Kidney (tissue), 22 donors: ENCODE measurements at places on chromosomes 6 and 20. TPM values are rescaled to one million over a fixed set of nuclear protein-coding genes. Genes with fewer than 3 reads are reported as not detected.
A peak's percentile ranks its signal among the peaks of the same experiment; 100 is the strongest.

FUT9 gene
- polyA plus RNA-seq: 0.06 TPM

EMILIN3 gene
- 0.32 TPM for polyA plus RNA-seq

- DNase-seq: no peak
- H3K27ac ChIP-seq: no peak overlapping the region
- no peaks in the 10 kb centered on the region for H3K36me3 ChIP-seq
- no peak overlapping the region for H3K4me3 ChIP-seq
- no peaks in the 10 kb centered on the region for H3K4me1 ChIP-seq
These were observed 33.9 kb upstream of the RNGTT start for GRCh38 chr6:88997327-88997726.

DNA sequence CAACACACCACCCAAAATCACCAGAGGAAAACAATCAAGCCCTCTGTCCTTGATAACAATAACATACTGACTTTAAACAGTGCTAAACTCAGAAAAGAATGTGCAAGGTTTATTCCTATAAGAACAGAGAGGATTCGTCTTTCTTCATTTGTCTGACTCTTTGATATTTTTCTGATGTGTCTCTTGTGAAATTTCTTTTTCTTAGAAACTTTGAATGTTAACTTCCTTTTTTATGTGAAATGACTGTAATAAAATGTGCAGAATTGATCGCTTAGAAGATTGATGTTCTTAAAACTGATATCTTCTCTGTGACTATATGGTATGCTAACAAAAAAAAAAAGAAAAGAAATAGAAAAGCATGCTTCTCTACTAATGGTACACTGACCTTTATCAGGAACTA, 947.4 kb upstream of the CITED2 start:
- no peak overlapping the region for H3K27ac ChIP-seq
- H3K36me3 ChIP-seq: no peaks in the 10 kb centered on the region
- H3K4me1 ChIP-seq: peaks cover 12% of the 10 kb centered on the region
- no peaks in the 10 kb centered on the region for H3K27me3 ChIP-seq

- no peaks in the 10 kb centered on the region for H3K27me3 ChIP-seq
- H3K27ac ChIP-seq: no peak overlapping the region
- no peak for DNase-seq
- peaks cover 17% of the 10 kb centered on the region for H3K4me1 ChIP-seq
These were observed 53.1 kb upstream of the ARMC2 start for GRCh38 chr6:108795122-108795521.

CDSN gene
- polyA plus RNA-seq: not detected

GTSF1L gene
- polyA plus RNA-seq: not detected

DNA sequence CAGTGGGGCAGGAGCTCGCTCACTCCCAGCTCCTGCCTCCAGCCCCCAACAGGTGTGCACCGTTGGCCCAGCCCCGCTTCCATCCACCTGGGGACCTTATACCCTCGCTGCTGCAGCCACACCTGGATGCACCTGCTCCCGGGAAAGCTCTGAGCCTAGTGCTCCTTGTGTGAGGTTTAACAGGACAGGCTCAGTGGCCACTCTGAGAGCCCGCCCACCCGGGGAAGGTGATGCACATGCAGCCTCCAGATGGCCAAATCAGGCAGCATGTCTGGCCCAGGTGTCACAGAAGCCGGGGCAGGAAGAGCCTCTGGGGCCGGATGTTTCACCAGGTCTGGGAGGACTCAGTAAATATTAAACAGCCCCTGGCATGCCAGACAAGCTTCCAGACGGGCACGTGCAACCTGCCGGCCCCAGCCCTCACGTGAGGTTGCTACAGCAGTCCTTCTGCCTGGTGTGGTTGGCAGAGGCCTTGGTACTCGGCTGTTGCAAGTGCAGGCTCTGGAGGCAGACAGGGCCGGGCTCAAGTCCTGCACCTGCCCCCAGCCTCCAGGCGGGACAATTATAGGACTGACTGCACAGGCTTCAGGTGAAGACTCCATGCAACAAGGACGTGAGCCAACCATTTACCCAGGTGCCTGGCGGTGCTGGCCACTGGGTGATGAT, 66.9 kb downstream of the RIPOR3 start:
- H3K4me1 ChIP-seq: peaks cover 3% of the 10 kb centered on the region
- H3K27ac ChIP-seq: no peak overlapping the region
- no peaks in the 10 kb centered on the region for H3K27me3 ChIP-seq
- no peak overlapping the region for H3K4me3 ChIP-seq

HEBP2 gene
- 62.6 TPM for polyA plus RNA-seq

SAMD3 gene
- polyA plus RNA-seq: 1.1 TPM

GPR31 gene
- polyA plus RNA-seq: not detected

SLC17A2 gene
- polyA plus RNA-seq: 0.54 TPM

GRCh38 chr6:3841711-3842565, 7.2 kb upstream of the FAM50B start:
- H3K4me1 ChIP-seq: peaks cover 11% of the 10 kb centered on the region
- DNase-seq: no peak
- no peak overlapping the region for H3K4me3 ChIP-seq

SLA2 gene
- 0.24 TPM for polyA plus RNA-seq

GRCh38 chr20:61934716-61935530, 130.8 kb downstream of the TAF4 start:
- no peak overlapping the region for H3K27ac ChIP-seq
- no peaks in the 10 kb centered on the region for H3K36me3 ChIP-seq
- H3K4me1 ChIP-seq: no peaks in the 10 kb centered on the region
- H3K27me3 ChIP-seq: no peaks in the 10 kb centered on the region
- no peak overlapping the region for H3K4me3 ChIP-seq

DNA sequence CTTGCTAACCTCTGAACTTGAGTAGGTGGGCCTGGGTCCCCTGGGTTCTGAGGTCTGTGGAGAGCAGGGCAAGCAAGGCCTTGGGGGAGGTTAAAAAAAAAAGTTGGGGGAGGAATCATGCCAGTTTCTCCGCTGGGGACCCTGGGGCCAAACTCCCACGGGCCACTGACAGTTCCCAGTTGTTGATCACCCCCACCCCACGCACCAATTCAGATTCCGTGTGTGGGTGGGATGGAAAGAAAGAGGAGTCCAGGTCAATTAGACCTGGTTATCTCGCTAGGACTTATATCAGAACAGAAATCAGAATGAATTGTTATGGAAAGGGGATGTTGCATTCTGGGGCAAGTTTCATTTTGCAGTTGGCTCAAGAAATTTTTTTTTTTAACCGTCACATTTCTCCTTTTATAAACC, 46.7 kb upstream of the SUPT3H start:
- no peaks in the 10 kb centered on the region for H3K36me3 ChIP-seq
- peaks cover 16% of the 10 kb centered on the region for H3K27me3 ChIP-seq
- no peaks in the 10 kb centered on the region for H3K4me1 ChIP-seq

GRCh38 chr20:53623454-53624211, 30.0 kb upstream of the ZNF217 start:
- peak overlapping the region; percentile 96 for H3K27ac ChIP-seq
- peaks cover 27% of the 10 kb centered on the region for H3K4me1 ChIP-seq
- peak; percentile 62 for DNase-seq

- H3K4me3 ChIP-seq: no peak overlapping the region
- no peak for DNase-seq
- H3K27ac ChIP-seq: no peak overlapping the region
- H3K36me3 ChIP-seq: no peaks in the 10 kb centered on the region
- no peaks in the 10 kb centered on the region for H3K27me3 ChIP-seq
These were observed 7.6 kb upstream of the SERPINB6 start for GRCh38 chr6:2978923-2979322.

DNA sequence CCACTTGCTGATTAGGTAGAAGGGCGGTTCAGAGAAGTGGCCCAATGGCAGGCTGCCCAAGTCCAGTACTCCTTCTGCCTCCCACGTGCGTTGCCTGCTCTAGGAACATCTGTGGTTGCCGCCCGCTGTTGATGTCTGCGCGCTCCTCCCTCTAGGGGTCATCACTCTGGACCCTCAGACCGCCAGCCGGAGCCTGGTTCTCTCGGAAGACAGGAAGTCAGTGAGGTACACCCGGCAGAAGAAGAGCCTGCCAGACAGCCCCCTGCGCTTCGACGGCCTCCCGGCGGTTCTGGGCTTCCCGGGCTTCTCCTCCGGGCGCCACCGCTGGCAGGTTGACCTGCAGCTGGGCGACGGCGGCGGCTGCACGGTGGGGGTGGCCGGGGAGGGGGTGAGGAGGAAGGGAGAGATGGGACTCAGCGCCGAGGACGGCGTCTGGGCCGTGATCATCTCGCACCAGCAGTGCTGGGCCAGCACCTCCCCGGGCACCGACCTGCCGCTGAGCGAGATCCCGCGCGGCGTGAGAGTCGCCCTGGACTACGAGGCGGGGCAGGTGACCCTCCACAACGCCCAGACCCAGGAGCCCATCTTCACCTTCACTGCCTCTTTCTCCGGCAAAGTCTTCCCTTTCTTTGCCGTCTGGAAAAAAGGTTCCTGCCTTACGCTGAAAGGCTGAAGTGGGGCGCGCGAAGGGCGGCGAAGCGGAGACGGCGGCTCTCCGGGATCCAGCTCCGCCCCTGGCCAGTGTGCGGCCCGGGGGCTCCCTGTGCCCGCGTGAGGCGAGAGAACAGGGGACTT, 8.5 kb downstream of the TRIM15 start:
- peaks cover 18% of the 10 kb centered on the region for H3K27me3 ChIP-seq
- no peaks in the 10 kb centered on the region for H3K4me1 ChIP-seq
- H3K27ac ChIP-seq: no peak overlapping the region
- peak; percentile 53 for DNase-seq

FAM184A gene
- polyA plus RNA-seq: 9.0 TPM

ENPP3 gene
- polyA plus RNA-seq: 2.5 TPM

DNA sequence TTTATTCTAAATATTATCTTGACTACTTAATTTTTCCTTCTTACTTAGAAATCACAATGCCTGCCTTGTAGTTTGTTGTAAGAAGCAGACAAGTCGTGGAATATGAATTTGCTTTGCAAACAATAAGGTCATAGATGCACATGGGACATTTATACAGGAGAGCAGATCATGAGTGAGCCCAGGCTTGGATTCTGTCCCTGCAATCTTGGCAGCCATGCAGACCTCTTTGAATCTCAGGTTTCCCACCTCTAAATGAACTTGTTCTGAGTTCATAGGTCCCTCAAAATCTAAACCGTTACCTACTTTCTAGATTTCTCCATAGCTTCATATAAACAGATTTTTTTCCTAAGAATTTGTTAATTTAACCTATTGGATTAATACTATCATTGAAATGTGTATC, 19.5 kb downstream of the KIAA0408 start:
- H3K27me3 ChIP-seq: no peaks in the 10 kb centered on the region
- H3K4me1 ChIP-seq: no peaks in the 10 kb centered on the region
- no peak overlapping the region for H3K27ac ChIP-seq
- DNase-seq: no peak

UBD gene
- polyA plus RNA-seq: 16.9 TPM

KCNK16 gene
- polyA plus RNA-seq: not detected

- H3K27me3 ChIP-seq: no peaks in the 10 kb centered on the region
- H3K36me3 ChIP-seq: no peaks in the 10 kb centered on the region
These were observed 46.9 kb upstream of the DTNBP1 start for GRCh38 chr6:15709651-15710269.

AKAP7 gene
- polyA plus RNA-seq: 7.9 TPM

C6orf15 gene
- not detected for polyA plus RNA-seq

GRCh38 chr6:25697537-25698340, 45.7 kb downstream of the SCGN start:
- no peaks in the 10 kb centered on the region for H3K27me3 ChIP-seq
- no peaks in the 10 kb centered on the region for H3K4me1 ChIP-seq
- H3K36me3 ChIP-seq: no peaks in the 10 kb centered on the region
- H3K27ac ChIP-seq: no peak overlapping the region
- DNase-seq: no peak
- H3K4me3 ChIP-seq: no peak overlapping the region

GRCh38 chr6:111207141-111207858, 120.0 kb downstream of the SLC16A10 start:
- H3K4me1 ChIP-seq: peaks cover 3% of the 10 kb centered on the region
- no peak overlapping the region for H3K4me3 ChIP-seq
- DNase-seq: no peak
- no peak overlapping the region for H3K27ac ChIP-seq
- H3K27me3 ChIP-seq: no peaks in the 10 kb centered on the region
- H3K36me3 ChIP-seq: no peaks in the 10 kb centered on the region

GRCh38 chr6:146548898-146549374, 5.3 kb downstream of the RAB32 start:
- no peaks in the 10 kb centered on the region for H3K27me3 ChIP-seq
- no peaks in the 10 kb centered on the region for H3K36me3 ChIP-seq
- H3K4me3 ChIP-seq: no peak overlapping the region
- H3K27ac ChIP-seq: no peak overlapping the region
- H3K4me1 ChIP-seq: peaks cover 7% of the 10 kb centered on the region

ARMH2 gene
- polyA plus RNA-seq: not detected

GRCh38 chr6:16398587-16398986, 160.2 kb downstream of the GMPR start:
- no peak overlapping the region for H3K27ac ChIP-seq
- no peak for DNase-seq
- H3K36me3 ChIP-seq: no peaks in the 10 kb centered on the region
- no peaks in the 10 kb centered on the region for H3K4me1 ChIP-seq

IRF4 gene
- polyA plus RNA-seq: not detected

TAAR2 gene
- not detected for polyA plus RNA-seq

SLC16A10 gene
- 5.9 TPM for polyA plus RNA-seq

OR12D3 gene
- polyA plus RNA-seq: not detected

DNA sequence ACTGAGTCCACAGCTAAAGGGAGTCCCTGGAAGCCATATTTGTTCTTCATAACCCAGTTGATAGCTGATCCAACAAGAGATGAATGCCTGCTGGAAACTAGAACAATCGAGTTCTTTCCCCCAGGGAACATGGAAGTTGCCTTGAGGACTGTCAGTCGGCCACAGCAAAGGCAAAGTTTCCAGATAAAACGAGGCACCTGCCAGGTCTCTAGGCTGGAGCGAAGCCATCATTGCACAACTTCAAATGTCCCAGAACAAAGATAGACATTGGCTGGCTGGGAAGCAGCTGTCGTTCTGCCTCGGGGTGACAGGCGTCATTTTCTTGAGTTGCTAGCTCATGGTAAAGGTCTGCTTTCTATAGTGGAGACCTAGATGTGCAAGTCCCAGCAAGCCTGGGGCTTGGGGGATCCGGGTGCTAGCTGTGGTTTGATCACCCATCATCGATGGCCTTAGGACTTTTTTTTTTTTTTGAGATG, 184.4 kb upstream of the ZNF217 start:
- no peak for DNase-seq
- H3K27me3 ChIP-seq: no peaks in the 10 kb centered on the region
- no peak overlapping the region for H3K27ac ChIP-seq
- H3K4me1 ChIP-seq: no peaks in the 10 kb centered on the region

GRCh38 chr6:147216915-147217314, 12.7 kb downstream of the STXBP5 start:
- H3K27me3 ChIP-seq: no peaks in the 10 kb centered on the region
- no peaks in the 10 kb centered on the region for H3K4me1 ChIP-seq
- no peak overlapping the region for H3K27ac ChIP-seq
- DNase-seq: peak; percentile 41
- no peak overlapping the region for H3K4me3 ChIP-seq
- no peaks in the 10 kb centered on the region for H3K36me3 ChIP-seq

GRCh38 chr6:112029045-112029822, 24.7 kb upstream of the CCN6 start:
- DNase-seq: no peak
- H3K4me3 ChIP-seq: no peak overlapping the region
- H3K27ac ChIP-seq: no peak overlapping the region
- H3K36me3 ChIP-seq: no peaks in the 10 kb centered on the region
- H3K4me1 ChIP-seq: peaks cover 12% of the 10 kb centered on the region

SCRT2 gene
- not detected for polyA plus RNA-seq

PTCHD4 gene
- polyA plus RNA-seq: 0.24 TPM
